ENCODE measurements at places on chromosomes 16 and 17.

DNA sequence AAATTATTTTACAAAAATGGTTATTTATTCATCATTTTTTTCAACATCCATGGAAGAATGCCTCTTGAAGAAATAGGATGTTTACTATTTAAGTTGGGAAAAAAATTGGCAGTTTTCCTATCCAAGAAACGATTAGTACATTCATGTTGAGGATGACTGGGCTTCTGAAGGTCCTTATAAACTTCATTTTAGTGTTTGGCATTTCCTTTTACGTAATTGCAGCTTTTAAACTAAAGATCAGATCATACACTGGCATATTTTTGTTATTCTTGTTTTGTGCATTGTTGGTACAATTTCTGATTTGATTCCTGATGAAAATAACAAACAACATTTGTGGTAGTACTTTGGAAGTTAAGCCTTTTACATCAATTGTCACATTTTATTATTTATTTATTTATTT lies 11.5 kb downstream of the KCNJ16 start:
- H3K27me3 ChIP-seq: no peaks in the 10 kb centered on the region
- no peaks in the 10 kb centered on the region for H3K4me1 ChIP-seq
- no peak overlapping the region for H3K4me3 ChIP-seq
- H3K36me3 ChIP-seq: no peaks in the 10 kb centered on the region
- DNase-seq: no peak
- no peak overlapping the region for H3K27ac ChIP-seq

DNA sequence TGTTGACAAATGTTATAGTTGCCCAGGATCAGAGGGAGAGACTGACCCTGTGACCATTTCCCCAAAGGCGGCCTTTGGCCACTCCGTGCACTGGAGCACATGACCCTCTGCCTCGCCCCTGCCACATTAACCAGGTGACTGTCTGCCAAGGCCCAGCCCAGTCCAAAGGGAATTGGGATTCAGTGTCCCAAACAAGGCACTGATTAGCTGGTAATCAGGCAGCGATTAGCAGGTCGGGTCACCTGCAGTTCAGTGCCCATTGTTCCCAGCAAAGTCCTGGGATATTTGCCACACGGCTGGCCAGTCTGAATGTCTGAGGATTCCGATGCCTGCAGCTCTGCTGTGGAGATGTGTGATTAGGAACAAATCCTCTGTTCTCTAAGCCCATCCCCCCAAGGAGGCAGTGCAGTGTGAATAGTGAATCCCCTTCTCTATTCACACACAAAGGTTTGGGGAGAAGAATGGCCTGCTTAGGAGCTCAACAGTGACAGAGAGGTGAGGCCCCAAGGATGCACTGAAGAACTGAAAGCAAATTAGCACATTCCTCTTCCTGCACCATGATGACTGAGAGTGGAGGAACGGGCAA lies 123.1 kb upstream of the MAF start:
- H3K4me3 ChIP-seq: no peak overlapping the region
- H3K36me3 ChIP-seq: no peaks in the 10 kb centered on the region
- H3K27ac ChIP-seq: no peak overlapping the region
- peaks cover 10% of the 10 kb centered on the region for H3K4me1 ChIP-seq
- no peak for DNase-seq
- H3K27me3 ChIP-seq: no peaks in the 10 kb centered on the region

GRCh38 chr16:63301349-63301748 lies 1265.1 kb upstream of the CDH8 start:
- H3K27ac ChIP-seq: no peak overlapping the region
- DNase-seq: no peak
- no peaks in the 10 kb centered on the region for H3K4me1 ChIP-seq

DNA sequence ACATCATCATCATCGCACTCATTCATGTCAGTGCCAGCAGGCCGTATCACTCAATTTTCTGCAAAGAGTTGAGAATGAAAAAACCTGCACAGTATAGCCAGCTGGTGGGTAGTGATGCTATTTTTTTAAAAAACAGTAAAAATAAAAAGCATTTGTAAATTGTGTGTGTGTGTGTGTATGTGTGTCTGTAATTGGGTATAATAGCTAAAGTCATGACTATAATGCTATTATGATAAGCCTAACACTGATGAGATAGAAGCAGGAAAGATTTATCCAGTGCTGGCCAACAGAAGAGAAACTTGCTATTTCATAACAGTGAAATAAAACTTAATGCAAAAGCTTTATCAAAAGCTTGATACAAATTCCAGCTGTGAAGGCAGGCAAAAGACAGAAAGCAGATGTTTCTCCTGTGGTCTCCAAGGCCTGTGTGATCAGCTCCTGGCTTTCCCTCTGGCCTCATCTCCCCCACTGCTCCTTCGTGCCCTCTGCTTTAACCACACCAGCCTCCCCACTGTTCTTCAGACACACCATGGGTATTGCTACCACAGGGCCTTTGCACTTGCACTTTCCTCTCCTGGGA lies 206.2 kb upstream of the IRX5 start:
- no peaks in the 10 kb centered on the region for H3K4me1 ChIP-seq
- no peaks in the 10 kb centered on the region for H3K36me3 ChIP-seq
- H3K27me3 ChIP-seq: no peaks in the 10 kb centered on the region
- DNase-seq: no peak
- no peak overlapping the region for H3K4me3 ChIP-seq
- H3K27ac ChIP-seq: no peak overlapping the region

All from left ventricle myocardium inferior (tissue), 1 donor.